ENCODE measurements at places on chromosomes 4 and X.

DNA sequence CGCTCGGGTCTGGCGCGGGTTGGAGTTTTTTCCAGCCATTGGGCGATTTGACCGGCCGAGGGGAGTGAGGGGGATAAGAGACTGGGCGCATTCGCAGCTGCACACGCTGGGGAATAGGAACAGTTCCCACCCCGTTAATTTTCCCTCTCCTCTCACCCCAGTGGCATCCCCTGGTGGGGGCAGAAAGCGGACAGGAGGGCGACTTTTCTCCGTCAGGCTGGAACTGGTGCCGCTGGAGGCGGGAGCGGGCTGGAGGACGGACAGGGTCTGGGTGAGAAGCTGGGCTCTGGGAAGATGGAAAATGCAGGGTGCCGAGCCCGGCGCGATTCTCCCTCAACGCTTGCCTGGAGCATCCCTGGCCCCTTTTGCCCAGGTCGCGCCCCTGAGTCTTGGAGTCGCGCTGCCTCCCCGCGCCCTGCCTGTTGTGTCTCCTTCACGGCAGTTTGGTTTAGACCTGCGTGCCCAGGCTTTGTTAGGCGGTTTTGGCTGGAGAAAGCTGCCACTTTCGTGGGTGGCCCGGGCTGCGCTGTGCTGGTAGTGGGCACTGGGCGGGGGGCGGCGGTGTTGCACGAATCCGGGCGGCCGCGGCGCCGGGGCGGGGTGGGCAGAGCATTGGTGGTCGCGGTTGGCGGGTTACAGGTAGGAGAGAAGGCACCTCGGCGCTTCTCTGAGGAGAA, 2.0 kb downstream of the ADGRL3 start:
- no peak overlapping the region for H3K27ac ChIP-seq
- peak overlapping the region; percentile 42 for H3K4me3 ChIP-seq
- no peaks in the 10 kb centered on the region for H3K27me3 ChIP-seq
- H3K4me1 ChIP-seq = peaks cover 2% of the 10 kb centered on the region
- DNase-seq = no peak

DNA sequence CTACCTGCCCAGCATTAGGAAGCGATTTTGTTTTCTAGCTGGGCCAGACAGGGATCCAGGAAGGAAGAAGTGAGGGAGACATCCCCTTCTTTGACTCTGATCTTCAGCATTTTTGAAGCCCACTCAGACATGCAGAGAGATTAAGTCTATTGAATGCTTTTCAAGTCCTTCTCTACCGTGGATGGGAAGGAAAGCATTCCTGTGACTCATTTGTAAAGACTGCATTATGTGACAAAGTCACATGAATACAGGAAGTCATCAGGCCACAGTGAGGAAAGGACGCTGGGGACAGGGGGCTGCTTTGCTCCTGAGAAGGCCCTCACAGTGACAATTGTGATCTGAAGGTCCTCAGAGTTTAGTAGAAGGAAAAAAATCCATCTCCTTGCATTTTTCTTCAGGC, 67.4 kb upstream of the GBA3 start:
- no peak overlapping the region for H3K27ac ChIP-seq
- H3K36me3 ChIP-seq = no peaks in the 10 kb centered on the region
- H3K4me3 ChIP-seq = no peak overlapping the region
- no peaks in the 10 kb centered on the region for H3K4me1 ChIP-seq
- DNase-seq = no peak
- H3K27me3 ChIP-seq = no peaks in the 10 kb centered on the region

DNA sequence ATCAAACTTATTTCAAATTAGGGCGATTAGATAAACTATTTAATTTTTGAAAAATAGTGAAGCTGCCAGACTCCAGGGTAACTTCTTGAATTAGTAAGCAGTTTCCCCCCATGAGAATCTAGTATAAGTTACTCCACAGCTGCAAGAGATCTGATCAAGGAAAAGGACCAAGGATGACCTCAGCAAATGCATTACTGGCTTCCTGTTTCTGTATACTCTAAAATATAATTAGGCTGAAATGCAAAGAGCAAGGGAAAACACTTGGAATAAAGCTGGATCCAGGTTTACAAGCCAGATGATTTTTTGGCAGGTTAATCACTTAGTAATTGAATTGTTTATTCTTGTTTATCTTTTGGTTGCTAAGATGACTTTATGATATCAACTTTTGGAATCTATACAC, 13.4 kb upstream of the P2RY10 start:
- H3K4me1 ChIP-seq = no peaks in the 10 kb centered on the region
- no peaks in the 10 kb centered on the region for H3K27me3 ChIP-seq
- DNase-seq = no peak
- no peak overlapping the region for H3K4me3 ChIP-seq

DNA sequence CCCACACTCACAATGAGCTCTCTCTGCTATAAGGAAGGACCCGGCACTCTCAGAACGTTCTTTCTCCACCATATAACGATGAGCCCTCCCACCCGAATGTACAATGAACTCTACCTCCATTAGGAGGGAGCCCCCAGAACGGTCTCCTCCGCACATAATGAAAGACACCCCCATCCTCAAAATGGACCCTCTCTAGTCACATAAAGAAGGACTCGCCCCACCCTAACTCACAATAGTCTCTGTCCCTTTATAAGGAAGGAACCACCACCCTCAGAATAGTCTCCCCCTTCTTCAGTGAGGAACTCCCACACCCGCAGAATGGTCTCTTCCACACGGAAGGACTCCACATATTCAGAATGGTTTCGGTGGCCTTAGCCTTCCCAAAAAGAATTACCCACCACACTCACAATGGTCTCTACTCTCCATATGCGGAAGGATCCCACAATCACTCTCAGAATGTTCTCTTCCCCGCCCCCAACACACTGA, 477 bp downstream of the SLC35A2 start:
- no peaks in the 10 kb centered on the region for H3K27me3 ChIP-seq
- H3K4me1 ChIP-seq = peaks cover 2% of the 10 kb centered on the region
- DNase-seq = no peak
